ENCODE measurements at places on chromosomes 3 and 15.

GRCh38 chr15:62404194-62404985 is 239.3 kb upstream of the C2CD4B start:
- DNase-seq: no peak

GRCh38 chr3:42892169-42892568 is 13.8 kb upstream of the ZNF662 start:
- no peak for DNase-seq

DNA sequence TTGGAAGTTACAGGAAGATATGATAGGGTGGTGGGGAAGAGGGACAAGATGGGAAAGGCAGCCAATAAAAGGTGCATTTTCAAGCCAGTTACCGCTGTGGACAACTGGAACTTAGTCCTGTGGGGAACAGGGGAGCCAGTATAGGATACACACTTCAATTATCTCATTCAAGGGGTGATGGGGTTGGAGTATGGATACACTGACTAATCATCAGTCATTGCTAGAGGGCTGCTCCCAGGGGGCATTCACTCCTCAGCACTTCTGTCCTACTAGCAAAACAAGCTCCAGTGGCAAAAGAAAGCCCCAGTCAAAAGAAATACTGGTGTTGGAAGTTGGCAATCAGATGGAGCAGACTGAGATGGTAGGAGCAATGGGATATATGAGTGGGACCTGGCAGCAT is 183.4 kb upstream of the GADL1 start:
- DNase-seq: no peak

DNA sequence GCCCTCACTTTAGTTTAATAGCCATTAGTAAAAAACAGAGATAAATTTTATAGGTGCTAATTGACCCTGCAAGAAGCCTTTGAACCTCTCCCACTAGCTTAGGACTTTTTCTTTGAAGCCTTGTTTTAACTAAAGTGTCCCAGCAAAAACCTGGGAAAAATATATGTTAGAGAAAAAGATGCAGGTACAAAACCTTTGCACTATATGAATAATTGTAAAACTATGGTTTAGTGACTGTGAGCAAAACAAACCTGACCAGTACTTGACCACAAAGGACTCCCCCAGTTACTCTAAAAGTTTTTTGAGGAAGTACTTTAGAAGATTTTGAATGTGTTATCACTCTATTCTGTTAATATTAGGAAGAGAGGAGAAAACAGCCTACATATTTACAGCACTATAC is 123.3 kb upstream of the TP63 start:
- no peak for DNase-seq

All from 8988T (cell line).